Right ventricle myocardium superior (tissue), 1 donor: ENCODE measurements at places on chromosomes 7 and 10.

DNA sequence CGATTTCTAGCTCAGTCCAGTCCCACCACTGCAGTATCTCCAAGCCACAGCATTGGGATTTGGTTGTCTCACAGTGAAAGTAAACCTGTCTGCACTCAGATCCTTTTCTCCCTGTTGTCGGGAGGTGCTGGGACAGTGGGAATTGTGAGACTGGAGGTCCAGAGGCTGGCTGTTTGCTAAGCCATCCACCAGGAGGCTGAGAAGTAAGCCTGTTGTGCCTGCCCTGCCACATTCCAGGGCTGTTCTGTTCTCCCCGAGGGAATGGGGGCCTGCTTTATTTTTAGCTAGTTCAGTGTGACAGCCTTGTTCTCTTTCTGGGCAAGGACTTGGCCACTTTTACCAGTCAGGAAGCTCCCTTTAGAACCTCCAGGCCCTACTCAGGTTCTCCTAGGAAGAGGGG lies 54.9 kb downstream of the HK1 start:
- DNase-seq: no peak

DNA sequence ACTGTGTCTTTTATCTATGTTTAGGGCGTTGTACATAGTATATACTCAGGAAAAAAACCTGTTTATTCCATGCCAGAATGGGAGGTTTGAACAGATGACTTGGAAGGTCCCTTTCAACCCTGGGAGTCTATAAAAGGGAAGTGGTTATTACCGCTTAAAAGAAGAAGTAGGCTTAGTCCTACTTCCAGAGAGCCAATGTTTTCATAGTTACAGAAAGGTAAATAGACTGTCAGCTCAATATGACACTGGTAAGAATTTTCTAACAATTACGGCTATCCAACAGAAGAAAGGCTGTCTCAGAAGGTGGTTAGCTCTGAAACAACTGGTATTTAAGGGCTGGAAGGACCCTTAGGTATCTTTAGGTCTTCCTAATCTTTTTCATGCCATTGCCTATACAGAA lies 1.1 kb upstream of the TFAM start:
- no peak for DNase-seq

GRCh38 chr7:91979590-91979989 lies 38.9 kb downstream of the AKAP9 start:
- no peak for DNase-seq

DNA sequence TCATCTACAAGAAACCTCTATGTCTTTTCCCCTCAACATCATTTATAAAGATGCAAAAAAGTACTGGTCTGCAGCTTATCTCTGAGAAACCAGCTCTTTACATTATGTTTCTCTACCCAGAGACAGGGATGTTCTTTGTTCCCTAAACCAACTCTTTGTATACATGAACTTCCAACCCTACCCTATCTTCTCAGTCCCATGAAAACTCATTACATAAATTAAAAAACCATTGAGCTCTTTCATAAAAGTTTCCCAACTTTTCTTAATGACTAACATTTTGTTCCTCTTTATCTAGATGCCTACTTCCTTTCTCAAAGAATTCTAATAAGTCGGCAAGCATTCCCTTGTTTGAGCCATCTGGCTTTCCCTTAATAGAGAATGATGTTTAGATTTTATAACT lies 192.8 kb upstream of the AGK start:
- DNase-seq: no peak

- no peak for DNase-seq
Observed at GRCh38 chr10:1406132-1406966, 331.0 kb downstream of the ADARB2 start.
